Right hindlimb (tissue), 1 donor: ENCODE measurements at places on chromosomes 2 and 18.

- no peak for DNase-seq
These were observed 69.6 kb downstream of the HPCAL1 start for GRCh38 chr2:10372203-10372861.

DNA sequence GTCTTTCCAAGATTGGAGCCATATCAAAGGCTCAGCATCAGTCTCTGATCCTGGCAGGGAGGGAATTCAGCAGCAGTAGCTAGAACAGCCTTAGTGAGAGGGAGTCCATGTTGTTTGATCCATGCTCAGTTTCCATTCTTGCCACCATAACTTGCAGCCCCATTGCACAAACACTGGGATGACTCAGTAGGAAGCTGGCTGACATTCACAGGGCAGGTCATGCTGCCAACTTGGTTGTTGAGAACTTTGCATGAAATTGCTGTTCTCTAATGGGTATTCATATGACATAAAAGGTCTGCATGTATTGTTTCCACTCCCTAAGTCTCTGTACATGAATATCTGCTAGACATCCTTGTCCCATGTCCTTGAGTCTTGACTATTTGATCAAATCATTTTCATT, 29.9 kb upstream of the STAT4 start:
- DNase-seq: no peak

- DNase-seq: no peak
These were observed 181.8 kb upstream of the ARL4C start for GRCh38 chr2:234678711-234679110.

DNA sequence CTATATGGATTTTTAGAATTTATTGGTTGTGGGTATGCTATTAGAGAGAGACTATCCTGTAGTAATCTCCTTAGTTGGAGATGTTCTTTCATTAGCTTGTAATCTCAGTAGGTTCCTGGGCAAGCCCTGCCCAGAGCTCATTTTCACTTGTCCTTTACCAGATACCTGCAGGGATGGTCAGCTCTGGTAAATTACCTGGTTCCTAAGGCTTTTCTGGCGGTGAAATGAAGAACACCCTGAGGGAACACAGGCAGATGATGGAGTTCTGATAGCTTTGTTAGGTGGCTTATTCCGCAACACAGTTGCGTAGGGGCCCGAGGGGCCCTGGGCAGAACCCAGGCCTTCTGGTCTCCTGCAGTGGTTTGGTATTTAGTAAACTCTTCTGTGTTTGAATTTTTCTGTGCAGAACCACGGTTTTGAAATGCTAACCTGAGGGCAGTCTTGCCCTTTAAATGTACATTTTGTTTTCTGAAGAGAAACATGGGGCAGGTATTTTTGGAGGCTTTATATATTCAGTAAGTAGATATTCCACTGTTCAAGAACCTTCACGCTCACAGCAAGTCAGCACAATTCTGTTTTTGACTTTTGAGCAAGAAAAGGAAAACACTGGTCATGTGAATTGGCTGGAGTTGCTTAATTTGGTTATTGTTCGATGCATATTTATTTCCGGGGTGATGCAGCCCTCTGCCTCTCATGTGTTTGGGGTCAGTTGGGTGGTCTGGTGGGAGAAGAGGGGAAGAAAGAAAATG, 22.4 kb downstream of the ZNF532 start:
- no peak for DNase-seq
